ENCODE measurements at places on chromosomes 3 and 15.

GRCh38 chr15:56732886-56733135 is 498 bp downstream of the ZNF280D start:
- no peak for DNase-seq

GRCh38 chr3:168615493-168616020 is 519.8 kb upstream of the GOLIM4 start:
- peak; percentile 45 for DNase-seq

- no peak for DNase-seq
These were observed 223.7 kb downstream of the PCCB start for GRCh38 chr3:136473716-136474326.

DNA sequence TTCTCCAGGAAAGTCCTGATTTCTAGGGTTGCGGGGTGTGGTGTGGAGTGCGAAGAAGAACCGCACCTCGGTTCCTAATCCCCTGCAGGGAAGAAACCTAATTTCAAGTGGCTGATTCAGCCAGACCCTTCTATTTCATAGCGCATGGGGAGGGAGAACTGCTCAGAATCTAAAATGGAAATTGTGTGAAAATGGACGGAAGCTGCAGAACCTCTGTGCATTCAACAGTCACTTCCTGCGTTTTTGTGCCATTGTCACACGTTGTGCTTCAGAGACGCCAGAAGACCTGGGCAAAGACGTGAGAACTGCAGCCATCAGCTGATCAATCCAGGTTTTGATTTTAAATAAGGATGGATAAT is 1.2 kb downstream of the SIDT1 start:
- no peak for DNase-seq

DNA sequence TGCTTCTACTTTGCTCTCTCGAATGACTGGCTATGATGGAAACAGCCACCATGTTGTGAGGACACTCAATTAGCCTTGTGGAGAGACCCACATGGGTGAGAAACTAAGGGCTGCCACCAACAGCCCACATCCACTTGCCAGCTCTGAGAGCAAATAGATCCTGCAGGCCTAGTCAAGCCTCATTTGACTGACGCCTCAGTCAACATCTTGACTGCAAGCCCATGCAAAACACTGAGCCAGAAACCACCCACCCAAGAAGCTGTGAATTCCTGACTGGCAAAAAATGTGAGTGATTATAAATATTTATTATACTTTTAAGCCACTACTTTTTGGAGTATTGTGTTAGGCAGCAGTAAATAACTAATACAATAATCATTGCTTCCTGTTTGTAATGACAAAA is 58.4 kb downstream of the NOX5 start:
- no peak for DNase-seq

- no peak for DNase-seq
These were observed 134.8 kb upstream of the MEF2A start for GRCh38 chr15:99430881-99431401.

DNA sequence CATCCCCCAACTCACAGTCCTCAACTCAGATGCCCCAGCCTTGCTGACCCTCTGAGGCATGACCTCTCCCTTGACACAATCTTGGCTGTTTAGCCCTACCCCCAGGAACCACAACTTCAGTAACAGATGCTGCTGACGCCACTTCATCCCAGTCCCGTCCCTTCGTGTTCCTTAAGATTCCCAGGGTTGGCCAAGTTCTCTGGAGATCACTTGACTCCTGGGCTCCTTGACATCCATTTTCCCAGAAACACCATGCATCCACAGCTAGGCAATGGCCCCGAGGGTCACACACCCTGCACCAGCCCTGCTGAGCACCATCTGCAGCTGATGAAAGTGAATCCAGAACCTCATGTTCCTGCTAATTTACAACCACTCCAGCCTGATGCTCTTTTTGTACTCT is 6.9 kb downstream of the RTP2 start:
- DNase-seq, result no peak

DNA sequence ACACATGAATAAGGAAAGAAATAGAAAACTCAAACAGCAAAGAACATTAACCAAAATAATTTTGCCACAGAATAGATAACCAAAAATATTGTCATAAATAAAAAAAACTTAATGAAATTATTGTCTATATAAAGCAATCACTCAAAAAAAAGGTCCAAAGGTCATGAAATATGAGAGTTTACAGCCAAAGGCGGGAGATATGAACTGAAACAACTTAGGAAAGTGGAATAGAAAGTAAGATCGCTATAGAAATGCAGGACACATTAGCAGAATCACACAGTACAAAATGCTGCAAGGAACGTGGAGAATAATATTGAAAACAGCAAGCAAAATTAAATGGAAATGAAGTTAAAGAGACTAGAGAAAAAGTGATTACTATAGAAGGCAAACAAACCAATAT is 375.0 kb upstream of the ARHGEF26 start:
- no peak for DNase-seq

- no peak for DNase-seq
These were observed 8.1 kb downstream of the EDEM1 start for GRCh38 chr3:5195605-5196004.

DNA sequence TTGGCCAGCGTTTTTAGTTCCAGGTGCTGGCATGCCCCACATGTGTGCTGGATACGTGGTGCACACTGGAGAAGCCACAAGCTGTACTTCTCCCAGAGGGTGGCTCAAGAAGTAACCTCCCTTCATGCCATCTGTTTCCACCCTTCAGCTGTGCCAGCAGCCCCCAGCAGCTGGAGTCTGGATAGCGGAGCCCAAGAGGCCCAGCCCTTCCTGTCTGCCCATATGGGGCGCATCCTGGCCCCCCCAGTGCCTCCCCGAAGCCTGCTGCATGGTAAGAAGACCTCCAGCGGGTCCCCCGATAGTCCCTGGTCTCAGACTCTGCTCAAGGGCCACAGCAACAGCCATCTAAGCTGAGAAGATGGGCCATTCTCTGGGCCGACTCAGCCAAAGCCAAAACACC is 5.8 kb upstream of the MANF start:
- DNase-seq, result no peak

GRCh38 chr3:107633327-107634098 is 110.8 kb downstream of the BBX start:
- DNase-seq, result no peak

- no peak for DNase-seq
These were observed 5.2 kb downstream of the WNT5A start for GRCh38 chr3:55481744-55482495.

GRCh38 chr3:98817547-98818041 is 54.5 kb downstream of the ST3GAL6 start:
- DNase-seq, result peak; percentile 12

DNA sequence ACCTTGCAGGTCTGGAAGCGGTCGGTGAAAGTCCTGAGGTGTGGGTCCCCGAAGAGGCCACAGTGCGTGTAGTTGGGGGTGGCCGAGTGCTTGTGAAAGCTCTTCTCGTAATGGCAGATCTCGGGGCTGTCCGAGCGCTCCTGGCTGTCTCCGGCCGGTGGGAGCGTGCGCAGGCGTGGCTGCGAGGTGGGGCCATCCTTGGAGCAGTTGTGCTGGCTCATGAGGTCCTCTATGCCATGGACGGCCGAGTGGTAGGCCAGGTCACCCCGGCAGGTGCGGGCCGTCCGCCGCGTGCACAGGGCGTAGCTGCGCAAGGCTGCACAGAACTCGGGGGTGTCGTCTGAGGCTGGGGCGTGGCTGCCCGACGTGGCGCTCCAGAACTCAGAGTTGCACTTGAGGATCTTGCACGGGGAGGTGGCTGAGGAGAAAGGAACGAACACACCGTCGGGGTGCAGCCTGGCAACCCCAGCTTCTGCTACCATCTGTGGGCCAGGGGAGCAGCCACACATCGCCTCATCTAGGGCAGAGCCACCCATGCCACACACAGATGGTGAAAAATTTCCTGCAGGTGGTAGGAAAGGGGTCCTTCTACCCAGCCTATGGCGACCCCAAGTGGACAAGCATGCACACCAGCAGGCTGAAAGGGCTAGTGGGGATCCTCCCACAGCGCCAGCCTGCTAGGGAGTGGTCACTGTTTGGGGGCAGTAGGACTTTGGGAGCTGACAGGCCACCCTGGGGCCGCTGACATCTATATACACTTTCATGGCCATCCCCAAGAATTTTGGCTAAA is 36.7 kb downstream of the RGMA start:
- no peak for DNase-seq

DNA sequence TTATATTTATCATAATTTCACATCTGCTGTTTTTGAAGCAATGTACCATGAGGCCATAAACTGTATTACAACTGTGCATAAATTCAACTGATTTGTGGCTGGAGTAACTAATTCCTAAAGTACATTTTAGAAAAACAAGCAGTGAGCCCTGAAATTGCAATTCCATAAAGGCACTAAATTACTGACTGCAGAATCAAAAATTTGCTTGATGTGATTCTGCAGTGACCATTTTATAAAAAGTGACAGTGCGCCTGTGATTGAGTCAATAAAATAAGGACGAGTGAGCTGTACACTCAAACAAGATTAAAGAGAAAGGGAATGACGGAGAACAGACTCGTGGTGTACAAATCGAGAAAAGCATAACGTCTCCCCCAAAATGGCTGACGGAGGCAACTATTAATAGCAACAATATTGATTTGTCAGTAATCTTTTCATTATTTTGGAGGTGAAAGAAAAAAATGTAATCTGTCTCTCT is 121.4 kb upstream of the MEIS2 start:
- DNase-seq, result no peak

- DNase-seq, result peak; percentile 67
These were observed 96.1 kb downstream of the MCTP2 start for GRCh38 chr15:94327356-94327936.

GRCh38 chr3:25884981-25885380 is 95.1 kb downstream of the OXSM start:
- DNase-seq, result no peak

- DNase-seq, result no peak
These were observed 597.2 kb upstream of the AGTR1 start for GRCh38 chr3:148100476-148100875.

- DNase-seq, result no peak
These were observed 28.5 kb downstream of the KLHL25 start for GRCh38 chr15:85766001-85766831.

GRCh38 chr3:172054115-172054764 is 14.9 kb downstream of the FNDC3B start:
- DNase-seq, result no peak

DNA sequence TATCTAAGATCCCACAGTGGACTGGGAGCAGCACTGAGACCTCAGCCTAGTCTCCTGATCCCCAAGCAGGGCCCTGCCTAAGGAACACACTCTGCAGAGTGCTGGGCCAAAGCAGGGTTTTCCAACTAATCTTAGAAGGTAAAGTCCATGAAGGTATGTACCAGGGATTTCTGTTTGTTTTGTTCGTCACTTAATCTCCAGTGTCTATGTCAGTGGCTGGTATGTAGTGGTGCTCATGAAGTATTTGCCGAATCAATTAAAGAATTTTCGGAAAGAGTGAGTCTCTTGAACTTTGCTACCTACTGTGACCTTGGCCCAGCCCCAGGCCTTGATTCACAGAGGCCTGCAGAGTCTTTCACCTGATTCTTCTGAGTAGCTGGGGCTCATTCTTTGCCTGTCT is 1.7 kb downstream of the DUOX1 start:
- DNase-seq, result no peak

DNA sequence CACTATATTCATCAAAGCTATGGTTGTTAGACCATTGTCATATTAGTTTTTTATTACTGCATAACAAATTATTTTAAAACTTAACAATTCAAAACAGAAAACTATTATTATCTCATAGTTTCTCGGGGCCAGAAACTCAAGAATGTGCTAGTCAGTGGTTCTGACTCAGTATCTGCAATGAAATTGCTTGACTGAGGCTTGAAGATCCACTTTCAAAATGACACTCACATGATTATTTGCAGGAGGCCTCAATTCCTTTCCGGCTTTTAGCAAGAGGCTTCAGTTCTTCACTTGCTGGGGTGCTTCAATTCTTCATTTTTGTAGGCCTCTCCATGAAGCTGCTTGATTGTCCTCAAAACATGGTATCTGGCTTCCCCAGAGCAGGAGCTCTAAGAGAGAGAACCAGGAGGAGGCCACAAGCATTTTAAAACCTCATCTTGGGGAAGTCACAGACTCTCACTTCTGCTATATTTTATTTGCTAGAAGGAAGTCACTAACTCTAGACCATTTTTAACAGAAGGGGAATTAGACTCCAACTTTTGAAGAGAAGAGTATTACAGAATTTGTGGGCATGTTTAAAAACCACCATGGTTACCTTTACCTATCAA is 383.7 kb downstream of the MFSD1 start:
- DNase-seq, result no peak

GRCh38 chr3:66038384-66038725 is 363 bp downstream of the MAGI1 start:
- DNase-seq, result no peak

DNA sequence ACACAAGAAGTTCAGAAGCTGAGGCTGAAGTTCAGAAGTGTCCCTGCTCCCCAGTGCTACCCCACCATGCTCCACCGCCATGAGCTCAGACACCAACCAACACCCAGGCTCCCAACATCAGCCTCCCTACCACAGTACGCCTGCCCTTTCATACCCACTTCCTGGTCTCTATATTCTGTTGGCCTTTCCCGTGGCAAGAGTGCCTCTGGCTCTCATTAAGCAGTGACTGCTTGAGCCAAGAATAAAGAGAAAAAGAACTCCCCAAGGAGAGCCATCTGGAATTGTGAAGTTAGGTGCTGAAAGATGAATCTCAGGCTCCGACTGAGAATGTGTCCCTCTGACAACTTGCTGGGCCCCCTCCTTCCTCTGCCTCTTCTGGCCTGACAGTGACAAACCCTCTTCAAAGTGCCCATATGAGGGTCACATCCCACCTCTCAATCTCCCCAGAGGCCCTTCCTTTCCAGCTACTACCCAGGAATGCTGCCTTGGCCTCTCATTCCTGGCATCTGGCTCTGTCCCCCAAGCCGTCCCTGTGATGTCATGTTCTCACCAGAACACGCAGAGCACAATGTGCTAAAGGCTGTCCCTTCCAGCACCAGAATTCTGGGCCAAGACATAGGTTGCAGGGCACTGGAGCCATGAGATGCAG is 306.8 kb downstream of the NTRK3 start:
- DNase-seq, result no peak

DNA sequence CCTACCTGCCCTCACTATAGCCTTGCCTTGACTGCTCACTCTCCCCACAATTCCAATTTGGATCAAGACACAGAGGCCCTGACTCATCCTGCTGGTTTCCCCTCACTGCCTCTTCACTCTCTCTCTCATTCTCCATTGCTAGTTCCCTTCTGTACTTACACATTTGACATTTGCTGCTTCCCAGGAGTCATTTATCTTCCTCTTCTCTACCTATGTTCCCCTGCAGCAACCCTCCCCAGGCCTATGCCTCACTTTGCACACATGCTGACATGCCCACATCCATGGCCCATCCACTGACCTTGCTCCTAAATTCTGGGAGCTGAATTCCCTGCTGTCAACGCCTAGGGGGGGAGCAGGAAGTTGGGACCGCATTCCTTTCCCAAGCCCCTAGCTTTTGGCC is 82.2 kb downstream of the SRGAP3 start:
- no peak for DNase-seq

- DNase-seq, result no peak
These were observed 92.9 kb downstream of the WDR76 start for GRCh38 chr15:43919540-43920253.

DNA sequence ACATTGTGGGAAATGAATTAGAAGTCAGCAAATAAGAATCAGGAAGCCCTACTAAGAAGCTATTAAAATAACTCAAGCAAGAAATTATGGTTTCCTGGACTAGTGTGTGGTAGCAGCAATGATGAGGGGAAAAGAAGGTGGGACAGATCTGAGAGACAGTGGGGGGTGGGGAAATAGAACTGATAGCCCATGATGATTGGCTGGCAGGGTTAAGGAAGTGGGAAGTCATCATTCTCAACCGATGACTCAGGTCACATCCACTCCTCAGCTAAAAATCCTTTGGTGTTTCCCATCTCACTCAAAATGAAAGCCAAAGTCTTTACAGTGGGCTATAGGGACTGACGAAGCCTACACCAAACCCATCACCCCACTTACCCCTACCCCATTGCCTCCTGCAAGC is 153.9 kb upstream of the ARHGEF26 start:
- no peak for DNase-seq

Data from NCI-H2081 (cell line).